ENCODE measurements at places on chromosomes 6 and 20.

DNA sequence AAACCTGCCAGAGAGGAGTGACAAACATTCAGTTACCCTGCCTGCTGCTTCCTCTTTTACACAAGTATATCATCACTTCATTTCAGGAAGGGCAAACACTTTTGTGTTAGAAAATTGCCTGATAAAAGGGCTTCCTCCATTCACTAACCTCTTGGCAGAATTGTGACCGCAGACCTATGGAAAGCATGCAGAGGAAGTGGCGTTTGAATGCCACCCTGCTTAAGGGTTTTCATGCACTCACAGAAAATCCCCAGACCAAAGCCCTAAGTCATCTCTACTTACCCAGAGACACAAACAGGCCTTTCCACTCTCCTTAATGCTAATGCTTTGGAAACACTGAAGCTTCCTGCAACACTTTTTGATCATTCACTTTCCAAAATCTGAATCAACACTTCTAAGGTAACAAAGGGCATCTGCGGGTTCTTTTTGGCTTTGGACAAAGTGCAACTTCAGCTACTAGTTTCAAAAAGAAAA is 22.1 kb upstream of the RALGAPA2 start:
- DNase-seq: no peak

DNA sequence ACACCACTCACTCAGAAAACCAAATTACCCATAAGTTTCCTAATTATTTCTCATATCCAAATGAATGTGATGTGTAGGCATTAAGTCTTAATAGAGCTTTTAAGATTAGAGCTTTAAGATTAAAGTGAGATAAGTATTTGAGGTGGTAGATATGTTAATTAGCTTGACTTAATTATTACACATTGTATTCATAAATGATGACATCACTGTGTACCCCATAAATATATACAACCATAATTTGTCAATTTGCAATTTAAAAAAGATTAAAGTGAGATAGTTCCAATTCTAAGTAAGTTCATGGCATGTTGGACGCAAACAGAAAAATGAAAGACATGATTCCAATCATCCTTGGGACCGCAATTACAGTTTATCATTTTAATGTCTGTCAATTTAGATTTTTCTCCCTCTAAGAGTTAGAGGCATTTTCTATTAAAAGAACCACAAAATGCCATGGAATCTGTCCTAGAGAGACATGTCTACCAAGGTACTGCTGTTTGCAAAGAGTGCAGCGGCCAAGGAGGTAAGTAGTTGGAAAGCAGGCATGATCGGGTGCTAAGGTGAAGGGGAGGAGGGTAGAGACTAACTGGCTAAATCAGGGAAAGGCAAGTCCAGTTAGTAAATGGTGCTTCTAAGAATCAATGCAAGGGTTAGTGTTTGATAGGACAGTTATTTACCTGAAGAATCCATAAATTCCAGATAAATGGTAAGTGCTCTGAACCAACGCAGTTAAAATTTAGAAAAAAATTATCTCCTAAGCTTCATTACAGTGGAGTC is 65.7 kb downstream of the CHD6 start:
- no peak for DNase-seq

DNA sequence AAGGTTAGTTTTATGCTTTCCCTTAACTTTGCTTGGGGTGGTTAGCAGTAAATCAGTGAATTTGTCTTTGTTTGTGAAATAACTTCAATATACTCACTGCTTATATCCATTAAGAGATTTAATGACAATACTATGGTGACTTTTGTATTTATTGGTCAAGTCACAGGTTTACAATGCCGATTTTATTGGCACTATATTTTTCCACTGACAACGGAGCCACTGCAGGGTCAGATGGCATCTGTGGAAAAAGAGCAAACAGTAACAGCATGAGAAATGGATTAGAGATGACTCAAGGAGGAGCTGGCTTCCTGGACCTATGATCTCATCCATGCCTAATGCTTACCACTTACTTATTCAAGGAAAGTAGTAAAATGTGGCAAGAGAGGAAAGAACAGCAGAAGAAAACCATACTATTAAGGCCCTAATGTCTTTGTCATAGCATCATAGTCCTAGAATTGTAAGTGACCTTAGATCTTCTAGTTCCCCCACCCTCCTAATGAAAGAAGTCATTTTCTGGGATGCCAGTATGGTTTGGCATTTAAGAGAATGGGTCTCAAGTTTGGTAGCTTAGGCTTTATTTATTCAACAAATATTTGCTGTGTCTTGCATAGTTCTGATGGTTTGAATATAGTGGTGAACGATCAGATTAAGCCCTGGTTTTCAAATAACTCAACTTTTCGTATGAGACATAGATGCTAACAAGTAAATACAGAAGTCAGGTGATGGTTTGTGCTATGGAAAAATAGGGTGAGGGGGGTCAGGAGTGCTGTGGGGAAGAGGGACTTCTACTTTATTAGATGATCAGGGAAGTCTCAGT is 18.5 kb downstream of the RNF144B start:
- DNase-seq: no peak

DNA sequence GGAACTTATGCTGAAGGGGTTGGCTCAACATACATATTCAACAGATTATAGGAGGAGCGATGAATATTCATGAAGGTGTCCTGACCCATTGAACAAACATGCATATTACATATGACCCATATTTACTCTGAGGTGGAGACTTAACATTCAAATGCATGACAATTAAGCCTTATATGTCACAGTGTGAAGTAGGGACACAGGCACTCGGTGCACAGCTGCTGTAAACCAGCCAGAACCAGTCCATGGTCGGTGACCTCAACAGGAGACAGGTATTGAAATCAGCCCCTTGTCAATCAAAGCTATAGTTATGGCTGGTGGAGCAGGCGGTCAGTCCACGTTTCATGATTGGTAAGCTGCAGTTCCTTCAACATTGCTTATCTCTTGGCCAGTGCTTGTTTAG is 347.3 kb downstream of the THBS2 start:
- no peak for DNase-seq

DNA sequence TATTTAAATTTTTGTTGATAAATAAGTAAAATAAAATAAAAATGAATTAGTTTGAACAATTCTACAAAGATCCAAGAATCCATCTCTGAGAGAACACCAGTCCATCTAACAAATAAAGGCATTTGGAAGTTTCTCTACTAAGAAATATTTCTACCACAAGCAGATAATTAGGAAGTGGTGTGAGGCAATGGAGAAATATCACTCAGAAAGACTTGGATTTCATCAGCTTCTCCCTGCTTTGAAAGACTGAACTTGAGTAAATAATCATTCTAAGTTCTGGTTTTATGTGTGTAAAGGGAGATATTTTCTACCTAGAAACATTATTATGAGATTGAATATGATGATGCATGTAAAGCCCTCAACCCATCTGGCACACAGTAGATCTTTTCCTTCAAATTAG is 17.8 kb upstream of the TCF21 start:
- DNase-seq: no peak

- DNase-seq: no peak
Measured at GRCh38 chr6:15473741-15474161, 189.1 kb downstream of the DTNBP1 start.

GRCh38 chr20:40899344-40899743 is 129.3 kb upstream of the TOP1 start:
- DNase-seq: no peak

DNA sequence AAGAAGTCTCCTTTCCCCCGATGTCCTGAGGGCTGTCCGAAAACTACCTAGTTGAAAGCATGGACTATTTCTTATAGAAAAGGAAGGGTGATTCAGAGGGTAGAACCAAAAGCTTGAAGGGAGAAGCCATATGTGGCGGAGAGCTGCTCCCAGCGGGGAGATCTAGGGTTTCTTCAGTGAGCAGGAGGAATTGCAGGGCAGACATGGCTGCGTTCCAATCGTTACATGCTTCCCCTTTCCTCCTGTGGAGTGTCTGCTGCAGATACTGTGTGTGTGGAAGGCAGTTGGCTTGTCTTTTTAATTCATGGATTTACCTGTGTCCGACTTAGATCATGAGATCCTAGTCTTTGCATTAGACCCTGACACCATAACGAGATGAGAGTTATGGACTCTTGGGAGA is 799.5 kb downstream of the QKI start:
- DNase-seq: no peak

- DNase-seq: peak; percentile 54
Measured at GRCh38 chr6:28648035-28648877, 122.6 kb downstream of the GPX5 start.

DNA sequence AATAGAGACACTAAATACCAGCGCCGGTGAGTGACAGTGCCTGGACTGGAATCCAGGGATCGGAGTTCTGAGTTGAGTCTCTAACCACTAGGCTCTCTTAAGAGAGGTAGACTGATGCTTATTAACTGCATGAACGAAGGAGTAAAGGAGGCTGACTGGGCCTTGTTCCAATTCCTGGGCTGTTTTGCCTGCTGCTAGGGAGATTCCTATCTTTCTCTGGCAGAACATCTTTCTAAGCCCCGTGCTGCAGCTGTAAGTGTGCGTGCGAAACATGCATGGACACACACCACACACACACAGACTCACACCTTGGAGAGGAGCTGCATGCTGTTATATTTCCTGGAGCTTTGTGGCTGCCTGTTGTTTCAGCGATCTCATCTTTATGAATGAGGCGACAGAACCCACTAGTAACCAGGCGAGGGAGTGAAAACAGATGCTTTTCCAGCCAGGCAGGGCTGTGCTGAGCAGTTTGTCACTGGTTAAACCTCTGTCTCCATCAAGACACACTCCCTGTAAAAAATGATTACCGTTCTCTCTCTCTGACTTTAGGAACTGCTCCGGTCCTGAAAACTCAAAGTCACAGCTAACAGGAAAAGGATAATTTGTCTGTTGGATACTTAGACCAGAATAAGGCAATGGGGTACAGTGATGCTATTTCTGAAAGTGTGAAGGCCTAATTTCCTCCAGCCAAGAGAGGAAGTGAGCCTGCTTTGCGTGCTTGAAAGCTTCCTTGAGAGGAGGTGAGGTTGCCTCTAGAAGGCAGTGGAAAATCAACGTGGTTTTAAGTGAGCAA is 157.4 kb upstream of the ZNF217 start:
- no peak for DNase-seq

DNA sequence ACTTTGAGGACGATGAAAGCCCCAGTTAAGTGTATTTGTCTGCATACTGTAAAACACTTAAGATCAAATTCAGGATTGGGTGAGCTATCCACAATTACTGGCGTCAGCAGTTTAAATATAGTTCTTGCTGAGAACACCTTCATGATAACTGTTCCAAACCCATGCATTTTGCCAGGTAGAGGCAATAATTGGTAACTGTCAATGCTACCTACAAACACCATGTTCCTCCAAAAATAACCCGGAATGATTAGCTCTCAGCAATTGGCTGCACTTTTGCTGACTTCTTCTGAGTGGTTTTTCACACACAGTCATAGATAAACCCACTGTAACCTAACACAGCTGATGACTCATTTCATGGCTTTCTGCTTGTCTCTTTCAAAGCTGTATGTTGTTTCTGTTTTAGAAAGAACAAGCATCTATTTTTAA is 1358.6 kb upstream of the GJE1 start:
- DNase-seq: no peak

DNA sequence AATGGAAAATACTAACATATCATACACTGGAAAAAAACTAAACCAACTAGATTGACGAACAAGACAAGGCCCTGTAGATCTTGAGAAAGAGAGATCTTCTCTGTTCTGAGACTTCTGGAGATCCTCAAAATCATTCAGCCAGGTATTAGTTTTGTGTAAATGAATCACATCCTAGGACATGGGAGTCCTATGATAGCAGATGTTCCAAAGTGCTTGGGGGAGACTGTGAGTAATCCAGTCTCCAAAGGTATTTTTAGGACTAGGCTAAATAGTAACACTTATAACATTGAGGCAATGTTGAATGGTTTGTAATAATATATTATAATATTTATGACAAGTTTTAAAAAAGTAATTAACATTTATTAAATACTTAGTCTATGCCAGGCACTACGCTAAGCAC is 275.0 kb downstream of the BTBD9 start:
- no peak for DNase-seq

DNA sequence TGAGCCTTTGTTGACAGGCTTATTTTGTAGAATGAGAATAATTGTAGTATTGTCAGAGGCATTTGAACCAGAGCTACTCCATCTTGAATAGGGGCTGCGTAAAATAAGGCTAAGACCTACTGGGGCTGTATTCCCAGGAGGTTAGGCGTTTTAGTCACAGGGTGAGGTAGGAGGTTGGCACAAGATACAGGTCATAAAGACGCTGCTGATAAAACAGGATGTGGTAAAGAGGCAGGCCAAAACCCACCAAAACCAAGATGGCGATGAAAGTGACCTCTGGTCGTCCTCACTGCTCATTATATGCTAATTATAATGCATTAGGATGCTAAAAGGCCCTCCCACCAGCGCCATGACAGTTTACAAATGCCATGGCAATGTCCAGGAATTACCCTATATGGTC is 82.7 kb downstream of the PFDN4 start:
- no peak for DNase-seq

DNA sequence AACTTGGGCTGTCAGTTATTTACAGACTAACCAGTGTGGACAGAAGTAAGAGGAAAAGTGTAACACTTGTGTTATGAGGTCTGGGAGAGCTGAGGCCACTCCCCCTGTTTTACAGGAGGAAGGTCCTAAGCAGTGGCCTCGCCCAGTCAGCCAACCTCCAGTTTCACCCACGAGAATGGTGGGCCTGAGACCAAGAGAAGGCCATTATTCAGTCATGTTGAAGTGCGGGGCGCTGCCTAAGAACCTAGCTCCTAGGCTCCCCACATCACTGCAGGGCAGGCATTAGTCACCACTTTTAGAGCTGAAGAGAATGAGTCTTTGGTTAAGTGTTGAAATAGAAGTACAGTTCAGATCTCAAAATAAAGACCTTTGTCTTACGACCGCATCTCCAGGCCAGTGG is 27.9 kb downstream of the CDYL start:
- DNase-seq: no peak

- no peak for DNase-seq
Measured at GRCh38 chr20:38523697-38524096, 51.1 kb downstream of the RALGAPB start.

DNA sequence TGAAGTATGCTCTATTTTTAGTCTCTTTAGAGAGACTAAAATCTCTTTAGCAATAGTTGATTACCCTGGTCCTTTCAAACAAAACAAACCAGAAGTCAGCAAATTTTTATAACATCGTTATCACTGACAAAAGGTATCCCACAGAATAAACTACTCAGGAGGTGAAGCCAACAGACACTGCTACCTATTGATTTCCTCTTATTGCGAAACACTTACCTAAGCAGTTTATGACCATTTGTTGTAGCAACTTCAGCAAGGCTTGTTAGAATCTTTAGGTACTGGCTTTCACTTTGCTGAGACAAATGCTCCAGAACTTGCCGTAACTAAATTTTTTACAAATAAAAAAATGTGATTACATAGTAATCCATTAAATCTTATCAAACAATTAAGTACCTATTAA is 64.4 kb downstream of the HACE1 start:
- DNase-seq: no peak

- peak; percentile 55 for DNase-seq
Measured at GRCh38 chr20:32789896-32790750, 27.9 kb downstream of the DNMT3B start.

GRCh38 chr6:169933839-169934698 is 182.6 kb downstream of the ERMARD start:
- DNase-seq: no peak

DNA sequence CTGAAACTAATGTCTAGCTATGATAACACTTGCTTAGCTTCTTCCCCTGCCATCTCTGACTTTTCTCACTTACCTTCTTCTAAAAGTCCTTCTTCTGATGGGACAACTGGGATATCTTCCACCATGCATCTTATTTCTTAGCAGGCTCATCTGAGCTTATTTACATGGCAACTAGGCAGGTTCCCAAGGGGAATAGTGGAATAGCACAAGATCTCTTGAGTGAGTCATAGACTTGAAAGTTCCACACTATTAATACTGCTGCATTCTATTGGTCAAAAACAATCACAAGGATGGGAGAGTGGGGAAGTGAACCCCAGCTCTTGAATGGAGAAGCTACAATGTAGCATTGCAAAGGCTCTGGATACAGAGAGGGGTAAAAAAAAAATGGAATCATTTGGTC is 142.1 kb downstream of the HAO1 start:
- DNase-seq: no peak
